Femur (tissue), 1 donor: ENCODE measurements at places on chromosomes 6 and 20.

- DNase-seq: no peak
Observed at GRCh38 chr20:63073738-63074065, 66.9 kb upstream of the BHLHE23 start.

GRCh38 chr6:94597487-94597886 is 979.8 kb upstream of the MANEA start:
- DNase-seq: no peak

GRCh38 chr6:1619098-1619672 is 9.5 kb downstream of the FOXC1 start:
- peak; percentile 33 for DNase-seq

DNA sequence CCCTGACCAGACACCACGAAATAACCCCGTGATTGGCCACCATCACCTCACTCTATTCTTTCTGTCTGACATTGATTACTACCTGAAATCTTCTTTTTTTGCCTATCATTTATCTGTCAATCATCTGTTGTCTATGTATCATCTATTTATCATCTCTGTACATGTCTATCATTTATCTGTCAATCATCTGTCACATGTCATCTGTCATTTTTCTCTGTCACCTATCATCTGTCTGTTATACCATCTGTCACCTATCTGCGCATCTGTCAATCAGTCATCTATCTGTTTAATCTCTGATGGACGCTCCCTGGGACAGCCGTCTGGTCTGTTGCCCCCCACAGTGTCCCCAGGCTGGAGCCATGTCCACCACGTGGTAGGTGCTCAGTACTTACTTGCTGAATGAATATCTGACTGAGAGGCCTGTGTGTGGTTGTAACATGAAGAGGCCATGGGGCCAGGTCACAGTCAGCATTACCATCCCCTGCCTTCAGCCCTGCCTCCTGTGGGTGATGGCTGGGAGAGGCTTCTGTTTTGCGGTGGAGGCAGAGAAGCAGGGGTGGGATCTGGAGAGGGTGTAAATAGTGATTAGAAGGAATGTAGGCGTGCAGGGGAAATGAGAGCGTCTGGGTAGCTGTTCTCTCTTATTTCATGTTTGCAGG is 302.7 kb downstream of the QKI start:
- peak; percentile 53 for DNase-seq

GRCh38 chr6:14709066-14709670 is 536.7 kb upstream of the JARID2 start:
- DNase-seq: no peak

DNA sequence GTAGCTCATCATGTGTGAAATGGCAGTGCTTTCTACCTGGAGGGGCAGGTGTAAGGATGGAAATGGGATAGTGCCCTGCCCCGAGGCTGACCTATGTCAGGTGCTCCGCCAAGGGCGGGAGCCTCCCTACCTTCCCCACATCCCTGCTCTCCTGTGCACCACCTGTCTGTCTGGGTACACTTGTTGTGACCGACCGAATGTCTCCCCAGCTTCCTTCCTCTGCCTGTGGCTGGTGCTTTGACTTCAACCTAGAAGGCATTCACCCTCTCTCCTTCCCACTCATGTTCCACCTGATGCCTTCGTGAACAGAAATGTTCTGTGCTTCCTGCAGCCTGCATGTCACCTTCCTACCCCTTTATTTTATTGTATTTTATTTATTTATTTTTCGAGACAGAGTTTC is 114.8 kb downstream of the SCML4 start:
- no peak for DNase-seq

DNA sequence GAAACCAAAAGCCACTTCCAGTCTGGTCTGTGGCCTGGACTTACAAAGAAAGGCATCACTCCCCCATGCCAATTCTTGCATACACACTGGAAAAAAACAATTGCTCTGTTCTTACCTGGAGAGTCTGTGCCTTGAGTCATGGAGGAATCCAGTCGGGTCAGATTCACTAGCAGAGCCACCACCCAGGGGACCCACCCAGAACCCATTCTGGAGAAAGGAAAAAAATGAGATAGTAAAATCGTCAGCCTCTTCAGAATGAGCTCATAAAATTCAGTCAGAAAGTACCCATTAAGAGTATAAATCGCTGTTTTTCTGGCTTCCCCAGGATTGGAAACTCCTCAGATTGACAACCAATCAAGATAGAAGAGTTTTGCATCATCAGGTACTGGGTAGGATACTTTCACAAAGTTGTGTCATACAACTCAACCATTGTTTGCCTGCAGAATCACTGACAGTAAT is at the start of gene HLA-DOB:
Gene HLA-DOB, minus strand, starts transcription at position 257 of the 459 bp plus-strand sequence. Its CDS starts 51 bp downstream, at position 206.
- no peak for DNase-seq

GRCh38 chr6:170294813-170295509 is 4.1 kb upstream of the DLL1 start:
- no peak for DNase-seq

GRCh38 chr6:73314577-73315492 is 39.2 kb downstream of the DPPA5 start:
- no peak for DNase-seq

DNA sequence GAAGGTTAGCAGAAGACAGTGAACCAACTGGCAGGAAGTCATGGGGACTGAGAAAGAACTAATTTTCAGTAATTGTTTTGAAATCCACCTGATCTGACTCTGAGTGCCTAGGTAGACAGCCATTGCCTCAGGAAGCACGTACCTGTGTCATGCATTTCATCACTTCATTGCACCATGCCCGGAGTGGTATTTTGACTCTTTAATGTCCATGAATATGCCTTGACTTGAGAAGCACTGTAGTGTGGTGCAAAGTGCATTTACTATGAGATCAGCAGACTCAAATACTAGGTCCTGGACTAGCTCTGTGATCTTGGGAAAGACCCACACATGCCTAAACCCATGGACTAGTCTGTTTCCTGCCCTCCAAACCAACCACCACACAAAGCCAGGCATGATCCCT is 370.9 kb upstream of the MARCKS start:
- peak; percentile 32 for DNase-seq

DNA sequence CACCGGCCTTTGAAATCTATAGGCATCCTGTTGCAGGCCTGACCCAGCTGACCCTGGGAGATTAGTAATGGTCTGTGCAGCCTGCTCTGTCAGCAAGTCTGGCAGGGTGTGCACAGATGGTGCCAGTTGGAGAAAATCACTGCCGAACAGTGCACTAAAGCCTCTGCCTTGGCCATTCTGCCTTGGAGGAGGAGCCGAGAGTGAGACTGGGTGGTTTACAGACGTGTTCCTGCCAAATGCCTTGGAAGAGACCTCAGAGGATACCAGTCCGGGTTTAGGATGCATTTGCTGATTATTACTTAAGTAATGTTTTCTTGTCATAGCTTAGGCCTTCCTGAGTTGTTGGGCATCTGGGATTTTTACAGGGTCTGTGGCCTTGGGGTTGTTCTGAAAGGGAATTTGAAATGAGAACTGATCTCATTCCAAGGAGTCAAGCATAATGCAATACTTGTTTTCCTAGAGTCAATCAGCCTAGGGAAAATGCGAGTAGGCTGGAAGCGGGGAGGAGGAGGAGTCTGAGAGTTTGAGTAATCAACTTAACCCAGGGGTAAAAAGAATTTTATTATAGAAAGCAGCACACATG is 292.1 kb downstream of the SOX4 start:
- DNase-seq: peak; percentile 87

- no peak for DNase-seq
Observed at GRCh38 chr20:46967646-46968045, 73.0 kb downstream of the EYA2 start.

DNA sequence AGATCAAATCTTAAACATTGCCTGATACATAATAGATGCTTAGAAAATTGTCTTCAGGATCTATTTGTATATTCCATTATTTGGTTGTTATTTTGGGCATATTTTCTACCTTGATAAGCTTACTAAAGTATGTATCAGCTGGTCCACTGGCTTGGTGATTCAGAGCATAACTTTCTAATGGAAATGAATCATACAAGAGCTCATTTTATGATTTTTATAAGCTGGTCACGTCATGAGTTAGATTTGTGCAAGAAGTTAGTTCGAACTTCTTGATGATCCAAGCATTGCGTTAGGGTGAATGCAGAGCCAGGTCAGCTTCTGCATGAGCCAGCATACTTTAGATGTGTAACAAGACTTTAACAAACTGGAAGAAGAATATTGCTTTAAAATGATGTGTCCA is 144.5 kb upstream of the FLRT3 start:
- no peak for DNase-seq

GRCh38 chr6:7765575-7766325 is 39.9 kb downstream of the BMP6 start:
- DNase-seq: no peak

DNA sequence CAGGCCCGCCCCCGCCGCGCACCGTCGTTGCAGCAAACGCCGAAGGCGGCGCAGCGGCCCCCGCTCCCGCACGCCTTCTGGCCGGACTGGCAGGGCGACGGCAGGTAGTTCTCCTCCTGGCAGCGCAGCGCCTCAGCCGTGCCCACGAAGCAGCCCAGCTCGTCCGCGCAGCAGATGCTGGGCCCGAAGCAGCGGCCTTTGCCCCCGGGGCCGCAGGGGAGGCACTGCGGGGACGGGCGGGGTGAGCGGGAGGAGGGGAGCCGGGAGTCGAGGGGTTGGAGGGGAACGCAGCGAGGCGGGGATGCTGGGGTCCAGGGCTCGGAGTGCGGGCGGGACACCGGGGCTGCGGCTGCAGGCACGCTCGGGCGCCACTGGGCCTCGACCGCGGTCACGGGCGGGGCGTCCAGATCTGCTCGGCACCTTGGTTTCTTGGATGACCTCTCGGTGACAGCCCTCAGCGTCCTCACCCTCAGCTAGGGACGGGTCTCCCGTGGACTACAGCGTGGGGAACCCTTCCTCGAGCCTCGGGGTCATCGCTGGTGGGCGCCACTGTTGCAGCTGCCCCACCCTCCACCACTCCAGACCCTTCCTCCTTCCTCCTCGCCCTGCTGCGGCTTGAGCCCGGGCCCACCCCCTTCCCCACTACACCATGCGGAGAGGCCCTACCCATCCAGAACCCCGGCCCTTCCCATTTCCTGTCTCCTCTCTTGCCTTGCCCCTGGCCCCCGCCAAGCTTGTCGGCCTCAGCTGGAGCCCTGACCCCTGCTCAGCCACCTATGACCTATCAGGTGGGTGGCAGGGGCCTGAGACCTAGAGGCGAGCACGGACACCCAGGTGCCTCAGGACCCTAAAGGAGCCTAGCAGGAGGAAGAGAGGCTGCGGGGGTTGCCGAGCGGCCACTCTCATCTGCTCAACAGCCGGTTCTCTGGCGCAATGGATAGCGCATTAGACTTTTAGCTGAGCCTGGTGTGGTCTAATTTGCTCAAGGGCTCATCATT is 1.3 kb downstream of the AVP start:
- no peak for DNase-seq

DNA sequence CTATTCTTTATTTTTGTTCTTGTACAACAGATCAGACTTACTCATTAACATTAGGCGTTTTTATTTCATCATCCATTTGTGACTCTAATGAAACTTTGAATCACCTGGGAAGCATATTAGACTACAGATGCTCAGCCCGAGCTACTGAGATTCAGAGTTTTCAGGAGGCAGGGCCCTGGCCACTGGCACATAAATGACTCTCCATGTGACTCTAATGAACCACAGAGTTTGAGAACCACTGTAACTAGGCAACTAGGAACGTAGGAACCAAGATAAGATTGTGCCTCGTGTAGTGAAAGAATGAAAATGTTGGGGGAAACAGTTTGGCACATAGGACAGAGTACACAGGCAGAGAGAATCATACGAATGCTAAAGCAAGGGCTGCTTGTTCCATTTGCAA is 405.9 kb upstream of the BTBD3 start:
- no peak for DNase-seq

DNA sequence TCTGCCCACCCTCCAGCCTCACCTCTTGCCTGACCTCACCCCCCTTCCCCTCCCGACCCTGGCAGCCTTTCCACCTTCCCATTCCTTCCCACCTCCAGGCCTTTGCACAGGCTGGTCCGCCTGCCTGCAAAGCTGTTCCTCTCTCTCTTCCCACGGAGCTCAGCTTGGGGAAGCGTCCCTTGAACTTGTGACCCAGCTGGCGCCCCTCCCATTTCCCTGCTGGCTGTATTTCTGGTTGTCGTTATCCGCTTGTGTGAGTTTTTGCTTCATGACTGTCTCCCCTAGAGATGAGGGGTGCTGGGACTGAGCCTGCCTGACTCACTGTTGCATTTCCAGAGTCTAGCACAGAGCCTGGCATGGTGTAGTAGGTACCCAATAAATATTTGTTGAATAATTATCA is 32.5 kb downstream of the VSTM2L start:
- no peak for DNase-seq

DNA sequence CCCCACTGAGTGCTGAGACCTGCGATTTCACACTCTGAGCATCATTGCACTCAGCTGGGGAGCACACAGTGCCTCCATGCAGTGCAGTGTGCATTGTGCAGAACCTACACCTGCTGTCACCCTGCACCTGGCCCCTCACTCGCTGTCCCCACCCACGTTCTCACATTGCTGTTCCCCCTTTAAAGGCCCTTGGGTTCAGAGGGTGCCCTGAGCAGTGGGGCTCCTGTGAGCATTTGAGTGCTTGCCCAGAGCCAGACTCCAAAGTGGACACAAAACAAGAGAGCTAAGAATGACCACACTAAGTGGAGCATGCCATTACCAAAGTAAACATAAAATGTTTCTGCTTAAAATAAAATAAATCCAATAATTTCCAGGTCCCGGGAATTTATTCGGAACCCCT is 131.0 kb upstream of the CST7 start:
- DNase-seq: no peak

DNA sequence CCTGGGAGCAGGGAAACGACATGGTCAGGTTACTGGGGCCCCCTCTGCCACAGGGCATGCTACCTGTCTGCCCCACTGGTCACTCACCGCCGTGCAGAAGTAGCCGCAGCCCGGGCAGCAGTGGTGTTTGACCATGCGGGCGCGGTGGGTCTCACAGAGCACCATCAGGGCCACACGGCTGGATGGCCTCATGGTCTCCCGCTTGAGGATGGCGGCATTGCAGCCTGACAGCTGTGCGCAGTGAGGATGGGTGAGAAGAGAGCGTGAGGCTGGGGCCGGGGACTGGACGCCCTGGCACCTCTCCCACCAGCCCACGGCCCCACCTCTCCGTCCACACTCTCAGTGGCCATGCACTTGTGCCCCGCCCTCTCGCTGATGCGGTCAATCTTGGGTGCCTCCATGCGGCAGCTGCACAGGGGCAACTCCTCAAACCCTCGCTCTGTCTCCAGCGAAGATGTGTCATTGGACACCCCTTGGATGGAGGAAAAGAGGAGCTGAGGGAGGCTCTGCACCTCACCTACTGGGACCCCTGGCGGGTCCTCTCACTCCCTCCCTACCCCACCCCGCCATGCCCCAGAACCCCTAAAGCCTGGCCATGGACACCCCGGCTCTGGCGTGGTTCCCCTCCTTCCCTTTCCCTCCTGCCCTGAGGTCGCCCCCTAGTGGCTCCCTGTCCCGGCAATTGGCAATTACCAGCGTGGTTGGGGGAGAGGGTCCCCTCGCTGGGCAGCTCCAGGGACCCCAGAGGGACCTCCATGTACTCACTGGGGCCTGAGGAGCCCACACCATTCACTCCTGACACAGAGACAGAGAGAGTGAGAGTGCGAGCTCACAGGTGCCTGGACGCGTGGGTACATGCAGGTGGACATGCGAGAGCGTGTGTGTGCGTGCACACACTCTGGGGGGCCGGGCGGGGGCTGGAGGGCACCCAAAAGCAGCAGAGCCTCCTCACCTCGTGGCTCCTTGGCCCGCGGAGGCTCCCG is 8.9 kb downstream of the EHMT2 start:
- DNase-seq: no peak
